NCI-H446 treated with DMSO at 0.1 percent for 48 hours (cell line): ENCODE measurements at places on chromosomes 6 and 20.
A peak's percentile ranks its signal among the peaks of the same experiment; 100 is the strongest.

- no peak for DNase-seq
These were observed 193.1 kb upstream of the ARG1 start for GRCh38 chr6:131379948-131380347.

DNA sequence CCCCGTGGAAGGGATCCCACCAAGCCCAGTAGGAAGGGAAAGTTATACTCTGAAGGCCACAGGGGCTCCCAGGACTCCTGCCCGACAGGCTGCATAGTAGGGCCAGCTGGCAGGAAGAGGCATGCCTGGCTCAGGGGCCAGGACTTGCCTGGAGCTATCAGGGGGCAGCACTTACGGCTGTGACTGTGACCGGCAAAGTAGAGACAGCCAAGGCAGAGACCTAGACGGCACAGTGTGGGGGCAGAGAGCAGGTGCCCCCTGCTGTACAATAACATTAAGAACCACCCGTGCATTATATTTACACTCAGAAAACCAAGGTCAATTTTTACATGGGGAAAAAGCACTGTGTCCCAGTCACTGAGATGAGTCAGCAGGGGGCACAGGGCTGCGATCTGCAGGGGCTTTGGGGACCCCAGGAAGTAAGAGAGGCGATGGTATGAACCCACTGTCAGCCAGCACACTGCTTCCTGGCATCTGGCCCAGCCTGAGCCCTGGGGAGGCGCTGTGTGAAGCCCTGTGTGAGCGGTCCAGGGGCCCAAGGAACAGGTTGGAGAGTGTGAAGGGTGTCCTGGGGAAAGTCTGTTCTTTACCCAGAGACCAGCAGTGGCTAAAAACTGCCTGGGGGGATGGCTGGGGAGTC, 9.9 kb downstream of the CCDC167 start:
- no peak for DNase-seq

DNA sequence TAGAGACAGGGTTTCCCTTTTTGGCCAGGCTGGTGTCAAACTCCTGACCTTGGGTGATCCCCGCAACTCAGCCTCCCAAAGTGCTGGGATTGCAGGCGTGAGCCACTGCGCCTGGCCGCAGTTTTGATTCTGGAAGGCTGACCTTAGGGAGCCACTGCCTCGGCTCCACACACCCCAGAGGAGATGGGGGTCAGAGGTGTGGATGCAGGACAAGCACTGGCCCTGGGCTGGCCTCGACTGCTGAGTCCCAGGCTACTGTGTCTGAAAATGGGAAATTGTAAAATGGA, 1.5 kb downstream of the ZBP1 start:
- DNase-seq, result no peak

GRCh38 chr20:63082308-63082938, 75.7 kb upstream of the BHLHE23 start:
- no peak for DNase-seq

- no peak for DNase-seq
These were observed at the start of gene L3MBTL3 for GRCh38 chr6:130018292-130018743. Gene L3MBTL3 (plus strand): TSS chr6:130018581. CDS start chr6:130042700, 24,119 bp downstream.

- DNase-seq, result no peak
These were observed 8.9 kb upstream of the RBCK1 start for GRCh38 chr20:399182-399707.

- no peak for DNase-seq
These were observed 41.0 kb downstream of the TRAM2 start for GRCh38 chr6:52535711-52536423.

DNA sequence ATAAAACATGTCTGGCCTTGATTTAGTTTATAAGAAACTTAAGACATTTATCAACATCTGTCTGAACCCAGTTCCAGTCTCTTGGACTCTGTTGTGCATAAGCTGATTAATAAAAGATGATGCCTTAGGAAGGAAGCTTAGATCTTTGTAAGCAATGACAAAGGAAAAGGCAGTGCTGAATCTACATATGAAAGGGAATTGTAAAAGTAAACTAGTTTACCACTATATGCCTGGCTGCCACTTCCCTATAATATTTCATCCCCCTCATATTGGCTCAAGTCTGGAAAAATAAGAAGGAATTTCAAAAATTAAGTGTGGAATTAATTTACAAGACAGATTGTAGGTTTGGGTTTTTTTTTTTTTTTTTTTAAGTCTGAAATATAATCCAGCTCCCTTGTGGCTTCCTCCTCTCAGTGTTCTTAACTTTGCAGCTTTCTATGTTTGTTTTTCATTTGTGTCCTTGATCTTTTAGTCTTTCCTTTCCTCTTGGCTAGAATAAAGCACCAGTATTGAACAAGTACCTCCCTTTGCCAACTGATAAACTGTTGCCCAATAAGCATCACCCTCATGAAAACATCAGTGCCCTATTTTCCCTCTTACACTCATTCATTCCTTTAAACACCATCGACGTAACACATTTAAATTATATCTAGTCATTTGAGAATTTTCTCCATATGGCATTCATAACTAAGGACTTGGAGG, 146.7 kb upstream of the TBX18 start:
- DNase-seq, result no peak

DNA sequence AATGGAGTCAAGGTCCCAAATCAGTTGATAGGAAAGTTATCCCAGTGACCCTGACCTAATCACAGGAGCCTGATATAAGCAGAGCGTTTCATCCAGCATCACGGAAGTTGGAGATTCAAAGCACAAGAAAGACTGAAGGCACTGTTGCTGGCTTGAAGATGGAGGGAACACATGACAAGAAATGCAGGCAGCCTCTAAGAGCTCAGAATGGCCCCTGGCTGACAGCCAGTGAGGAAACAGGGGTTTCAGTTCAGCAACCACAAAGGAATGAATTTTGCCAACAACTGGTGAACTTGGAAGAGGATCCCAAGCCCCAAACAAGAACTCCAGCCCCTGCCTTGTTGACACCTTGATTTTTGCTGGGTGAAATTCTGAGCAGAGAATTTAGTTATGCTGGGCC, 778.5 kb downstream of the MAFB start:
- no peak for DNase-seq

DNA sequence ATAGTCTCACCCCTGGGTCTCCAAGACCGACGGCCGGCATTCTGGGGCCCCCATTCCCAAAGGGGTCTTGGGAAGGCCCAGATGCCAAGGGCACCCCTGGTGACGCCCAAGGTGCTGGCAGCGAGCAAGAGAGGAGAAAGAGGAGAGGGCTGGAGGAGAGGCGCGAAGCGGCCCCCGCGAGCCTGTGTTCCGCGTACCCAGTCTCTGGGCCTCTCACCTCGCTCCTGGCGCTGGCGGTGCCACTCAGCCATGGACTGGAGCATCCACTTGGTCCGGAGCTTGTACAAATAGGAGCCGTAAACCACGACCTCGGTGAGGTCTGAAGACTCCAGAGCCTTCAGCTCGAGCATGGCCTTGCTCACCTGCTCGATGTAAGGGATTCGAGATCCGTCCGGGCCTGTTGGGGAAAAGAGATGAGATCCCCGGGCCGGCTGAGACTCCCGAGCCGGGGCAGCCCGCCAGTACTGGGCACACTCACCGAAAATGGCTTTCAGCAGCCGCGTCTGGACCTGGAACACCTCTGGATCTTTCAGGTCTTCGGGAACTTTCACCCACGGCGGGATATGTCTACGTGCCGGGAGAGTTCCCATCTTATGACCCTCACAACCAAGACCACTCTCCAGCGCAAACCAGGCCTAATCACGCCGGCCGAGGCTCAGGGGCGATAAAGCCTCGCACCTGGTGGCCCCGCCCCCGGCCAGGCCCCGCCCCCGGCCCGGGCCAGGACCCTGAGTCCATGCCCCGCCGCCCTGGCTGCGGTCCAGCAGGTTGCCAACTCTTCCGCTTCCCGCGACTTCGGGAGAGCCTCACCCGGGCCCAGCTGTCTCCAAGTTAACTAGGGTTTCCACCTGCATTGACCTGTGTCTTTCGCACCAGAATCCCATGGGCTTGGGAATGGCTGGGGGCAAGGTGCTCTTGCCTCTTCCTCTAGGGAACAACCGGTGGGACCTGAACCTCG, at the start of gene DPPA5:
TSS of gene DPPA5 (minus strand) at position 641 of the 958 bp plus-strand sequence. CDS start at position 590, 51 bp downstream.
- DNase-seq, result no peak

DNA sequence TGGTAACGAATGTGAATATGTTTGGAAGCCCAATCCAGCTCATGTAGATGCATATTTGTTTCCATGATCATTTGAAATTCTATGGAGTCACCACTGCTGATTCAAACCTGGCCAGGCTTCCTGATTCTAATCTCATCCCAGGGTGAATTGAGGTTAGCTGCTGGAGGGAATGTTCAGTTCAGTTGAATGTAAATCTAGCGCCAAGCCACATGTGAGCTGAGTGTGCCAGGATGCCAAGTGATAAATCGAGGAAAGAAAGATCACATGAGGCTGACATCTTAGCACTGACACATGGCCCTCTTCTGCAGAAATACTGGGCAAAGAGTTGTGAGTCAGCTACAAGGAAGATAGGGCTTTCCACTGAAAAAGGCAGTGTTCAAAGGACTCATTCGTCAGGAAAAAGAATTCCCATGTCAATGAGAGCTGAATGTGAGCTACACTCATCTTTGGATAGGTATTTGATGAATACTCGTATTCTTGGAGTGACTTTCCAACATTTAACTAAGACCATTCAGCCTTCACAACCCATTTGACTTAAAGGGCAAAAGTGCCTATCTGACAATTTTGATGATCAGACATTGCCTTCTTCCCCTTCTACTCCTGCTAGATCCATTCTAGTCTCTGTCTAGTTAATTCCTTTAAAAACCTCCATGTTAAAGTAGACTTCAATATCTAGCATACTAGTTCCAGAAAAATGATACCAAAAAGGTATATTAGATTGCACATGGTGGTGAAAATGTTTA, 172.1 kb downstream of the MTFR2 start:
- peak; percentile 11 for DNase-seq

DNA sequence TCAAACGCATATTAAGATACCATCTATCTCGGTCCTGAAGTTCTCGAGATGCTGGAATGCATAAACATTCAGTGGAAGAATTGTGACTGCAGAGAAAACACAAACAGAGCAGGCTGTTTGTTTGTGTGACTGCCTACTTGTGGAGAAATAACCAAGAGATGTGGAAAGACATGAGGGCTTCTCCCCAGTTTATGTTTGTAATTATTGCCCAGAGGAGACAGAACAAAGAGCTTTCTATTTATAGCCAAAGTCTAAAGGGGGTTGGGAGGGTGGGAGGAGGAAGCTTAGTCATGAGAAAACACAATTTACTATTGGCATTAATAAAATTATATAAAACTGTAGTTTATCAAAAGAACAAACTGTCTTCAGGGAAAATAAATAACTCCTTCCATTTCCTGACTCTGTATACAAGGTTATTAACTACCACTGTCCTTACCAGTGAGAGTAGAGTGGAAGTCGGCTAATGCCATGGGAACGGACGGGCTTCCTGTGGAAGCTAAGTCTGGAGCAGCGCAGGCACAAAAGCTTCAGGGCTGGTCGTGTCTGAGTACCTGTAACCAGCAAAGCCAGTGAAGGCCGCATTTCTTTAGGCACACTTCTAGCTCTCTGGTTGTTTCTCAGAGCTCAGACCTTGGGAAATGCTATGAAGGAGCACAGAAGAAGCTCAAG, 200.2 kb upstream of the SUPT3H start:
- no peak for DNase-seq

- no peak for DNase-seq
These were observed 261.0 kb upstream of the THEMIS start for GRCh38 chr6:128161839-128162238.

- no peak for DNase-seq
These were observed 116.2 kb upstream of the SRSF6 start for GRCh38 chr20:43341511-43341910.

DNA sequence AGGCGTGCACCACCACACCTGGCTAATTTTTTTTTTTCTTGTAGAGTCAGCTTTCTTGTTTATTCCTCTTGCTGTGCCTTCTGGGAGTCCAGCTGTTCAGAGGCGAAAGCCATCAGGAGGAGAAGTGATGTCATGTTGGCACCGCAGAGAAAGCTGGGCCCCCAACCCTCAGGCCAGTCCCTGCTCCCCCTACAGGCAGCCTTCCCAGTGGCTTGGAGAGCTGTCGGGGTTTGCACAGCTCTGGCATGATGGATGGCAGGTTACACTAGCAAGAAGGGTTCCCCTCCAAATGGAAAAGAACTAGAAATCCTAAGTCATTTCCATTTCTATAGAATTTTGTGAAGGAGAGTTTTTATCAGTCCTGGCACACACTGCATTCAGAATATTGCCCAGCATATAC, 72.6 kb downstream of the C6orf52 start:
- no peak for DNase-seq

GRCh38 chr6:166927935-166928643, 28.3 kb downstream of the RNASET2 start:
- no peak for DNase-seq

DNA sequence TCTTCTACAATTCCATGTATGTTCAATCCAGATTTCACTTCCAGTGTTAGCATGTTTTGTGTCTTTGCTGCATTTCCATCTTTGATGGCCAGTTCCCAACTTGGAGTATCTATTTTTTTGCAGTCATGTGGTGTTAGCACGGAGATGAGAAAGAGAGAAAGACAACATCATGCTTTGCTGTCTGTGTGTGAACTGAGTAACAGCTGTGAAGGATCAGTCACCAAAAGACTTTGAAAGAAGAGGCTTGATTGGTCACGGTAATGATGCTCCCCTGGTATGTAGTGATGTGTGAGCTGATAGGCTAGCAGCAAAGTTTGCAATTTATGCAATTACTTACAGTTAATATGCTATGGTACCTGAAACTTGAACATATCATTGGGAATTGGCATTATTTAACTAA, 731.3 kb upstream of the NRSN1 start:
- no peak for DNase-seq

- DNase-seq, result no peak
These were observed 42.8 kb upstream of the ID1 start for GRCh38 chr20:31562241-31562640.

DNA sequence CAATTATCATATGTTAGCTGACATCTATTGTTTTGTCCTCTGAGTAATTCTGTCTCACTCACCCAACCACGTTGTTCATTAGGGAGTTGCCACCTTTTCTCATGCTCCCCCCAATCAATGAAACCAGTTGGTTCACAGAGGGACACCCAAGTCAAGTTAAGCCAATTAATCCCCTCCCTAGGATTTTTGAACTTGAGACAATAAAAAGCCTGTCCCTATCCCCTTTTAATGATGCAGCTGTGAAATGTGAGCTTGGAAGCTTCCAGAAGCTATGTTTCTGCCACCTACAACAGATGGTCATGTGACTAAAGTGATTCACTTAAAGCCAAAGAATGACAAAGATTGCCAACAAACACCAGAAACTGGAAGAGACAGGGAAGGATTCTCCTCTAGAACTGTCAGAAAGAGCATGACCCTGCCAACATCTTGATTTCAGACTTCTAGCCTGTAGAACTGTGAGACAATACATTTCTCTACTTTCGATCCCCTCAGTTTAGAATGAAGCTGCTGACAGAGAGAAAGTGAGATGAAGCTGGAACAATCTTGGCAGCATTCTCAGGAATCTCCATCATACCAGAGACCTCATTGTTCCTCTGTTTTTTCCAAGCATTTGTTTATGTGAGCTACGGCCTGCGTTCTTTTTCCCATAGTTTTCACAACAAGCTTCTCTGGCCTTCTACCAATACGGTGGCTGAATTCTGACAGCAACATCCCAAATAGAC, 57.8 kb upstream of the TPD52L1 start:
- peak; percentile 20 for DNase-seq
